ENCODE measurements at places on chromosomes 2 and 18. TPM values are rescaled to one million over a fixed set of nuclear protein-coding genes. Genes with fewer than 3 reads are reported as not detected.

LYG2 gene
- polyA plus RNA-seq = not detected

KLHL30 gene
- not detected for polyA plus RNA-seq

DSC2 gene
- not detected for polyA plus RNA-seq

AQP4 gene
- not detected for polyA plus RNA-seq

EGR4 gene
- not detected for polyA plus RNA-seq

FSHR gene
- not detected for polyA plus RNA-seq

DNA sequence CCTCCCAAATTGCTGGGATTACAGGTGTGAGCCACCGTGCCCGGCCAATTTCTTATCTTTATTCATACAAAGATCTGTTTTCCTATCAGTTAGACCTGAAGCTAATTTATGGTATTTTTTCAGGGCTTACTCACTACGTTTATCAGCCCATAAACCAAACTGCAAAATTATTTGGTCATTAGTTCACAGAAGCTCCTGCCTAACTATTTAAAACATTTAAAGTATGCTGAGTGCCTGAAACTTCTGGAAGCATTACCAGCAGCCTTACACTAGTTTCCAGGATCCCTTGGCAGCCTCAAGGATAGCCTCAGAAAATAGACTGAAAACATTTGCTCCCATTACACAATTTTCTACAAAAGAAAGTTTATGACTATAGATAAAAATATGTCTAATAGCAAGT is 68.8 kb downstream of the GALNT13 start:
- no peak for DNase-seq

DNA sequence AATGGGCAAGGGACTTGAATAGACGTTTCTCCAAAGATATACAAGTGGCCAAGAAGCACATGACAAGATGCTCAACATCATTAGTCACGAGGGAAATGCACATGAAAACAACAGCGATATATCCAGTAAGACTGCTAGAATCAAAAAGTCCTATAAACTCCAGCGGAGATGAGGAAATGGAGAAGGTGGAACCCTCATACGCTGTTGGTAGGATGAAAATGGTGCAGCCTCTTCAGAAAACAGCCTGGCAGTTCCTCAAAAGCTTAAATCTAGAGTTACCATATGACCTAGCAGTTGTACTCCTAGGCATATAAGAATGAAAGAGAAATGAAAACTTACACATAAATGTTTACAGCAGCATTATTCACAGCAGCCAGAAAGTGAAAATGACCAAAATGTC is 48.1 kb downstream of the HPCAL1 start:
- no peak for DNase-seq

DNA sequence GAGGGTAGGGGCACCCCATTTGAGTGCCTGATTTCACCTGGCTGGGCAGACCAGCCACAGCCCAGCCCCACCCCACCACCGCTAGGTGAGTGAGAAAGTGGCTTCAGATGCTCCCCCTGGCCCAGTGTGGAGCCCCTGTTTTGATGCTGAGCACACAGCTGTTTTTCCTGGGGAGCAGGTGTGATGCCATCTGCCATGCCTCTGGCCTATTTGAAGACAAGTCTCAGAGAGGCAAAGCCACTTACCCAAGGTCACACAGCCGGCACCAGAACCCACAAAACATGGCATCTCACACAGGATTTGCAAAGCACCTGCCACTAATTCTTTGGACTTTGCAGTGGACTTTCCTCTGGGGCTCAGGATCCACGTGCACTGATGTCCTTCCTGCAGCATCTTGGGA is 131.3 kb downstream of the INHBB start:
- no peak for DNase-seq

DNA sequence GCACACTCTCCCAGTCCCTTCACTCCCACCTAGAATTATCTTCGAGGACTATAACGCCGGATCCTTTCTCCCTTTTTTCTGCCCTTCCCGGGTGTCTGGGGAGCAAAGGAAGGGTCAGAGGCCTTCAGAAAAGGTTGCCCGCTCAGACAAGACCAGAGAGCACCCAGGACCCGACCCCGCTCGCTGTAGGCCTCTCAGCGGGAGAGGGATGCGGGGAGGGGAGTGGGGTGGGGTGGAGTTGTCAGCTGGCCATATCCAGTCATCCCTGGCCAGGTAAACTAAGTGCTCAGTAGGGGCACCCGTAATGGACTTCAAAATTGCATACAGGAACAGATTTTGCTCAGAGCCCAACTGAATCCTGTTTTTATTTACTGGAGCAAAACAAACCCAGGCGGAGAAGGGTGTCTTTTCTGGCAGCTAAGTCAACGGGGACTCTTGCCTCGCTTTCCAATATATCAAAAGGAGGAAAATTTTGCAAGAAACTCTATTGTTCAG is 65.0 kb downstream of the NOL4 start:
- DNase-seq = no peak

DNA sequence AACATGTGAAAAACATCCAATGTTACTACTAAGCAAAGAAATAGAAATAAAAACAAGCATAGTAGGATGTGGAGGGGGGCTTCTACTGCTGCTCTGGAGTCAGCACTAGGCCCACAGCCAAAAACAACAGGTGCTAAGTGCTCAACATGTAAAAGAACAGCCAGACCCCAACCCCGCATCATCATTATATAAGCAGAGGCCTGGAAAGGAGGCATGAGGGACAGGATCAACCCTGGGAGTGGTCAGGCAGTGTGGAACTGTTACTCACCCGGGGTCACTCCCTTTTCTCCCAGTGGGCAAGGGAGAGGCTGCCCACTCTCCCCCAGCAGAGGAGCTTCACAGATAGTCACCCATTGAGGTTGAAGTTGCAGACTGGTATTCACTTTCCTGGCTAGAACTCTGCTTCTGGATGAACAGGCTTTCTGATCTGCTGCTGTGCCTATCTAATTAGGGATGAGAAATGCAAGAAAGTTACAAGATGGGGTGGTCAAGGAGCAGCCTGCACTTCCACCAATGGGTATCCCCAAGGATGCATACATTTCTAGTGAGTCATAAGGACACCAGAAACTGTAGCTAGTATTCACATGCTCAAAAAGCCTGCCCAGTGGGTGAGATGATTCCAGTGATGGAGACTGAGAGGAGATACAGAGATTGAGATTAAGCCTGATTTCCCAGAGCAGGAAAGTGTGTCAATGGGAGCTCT is 480.1 kb upstream of the TCF4 start:
- peak; percentile 55 for DNase-seq

DNA sequence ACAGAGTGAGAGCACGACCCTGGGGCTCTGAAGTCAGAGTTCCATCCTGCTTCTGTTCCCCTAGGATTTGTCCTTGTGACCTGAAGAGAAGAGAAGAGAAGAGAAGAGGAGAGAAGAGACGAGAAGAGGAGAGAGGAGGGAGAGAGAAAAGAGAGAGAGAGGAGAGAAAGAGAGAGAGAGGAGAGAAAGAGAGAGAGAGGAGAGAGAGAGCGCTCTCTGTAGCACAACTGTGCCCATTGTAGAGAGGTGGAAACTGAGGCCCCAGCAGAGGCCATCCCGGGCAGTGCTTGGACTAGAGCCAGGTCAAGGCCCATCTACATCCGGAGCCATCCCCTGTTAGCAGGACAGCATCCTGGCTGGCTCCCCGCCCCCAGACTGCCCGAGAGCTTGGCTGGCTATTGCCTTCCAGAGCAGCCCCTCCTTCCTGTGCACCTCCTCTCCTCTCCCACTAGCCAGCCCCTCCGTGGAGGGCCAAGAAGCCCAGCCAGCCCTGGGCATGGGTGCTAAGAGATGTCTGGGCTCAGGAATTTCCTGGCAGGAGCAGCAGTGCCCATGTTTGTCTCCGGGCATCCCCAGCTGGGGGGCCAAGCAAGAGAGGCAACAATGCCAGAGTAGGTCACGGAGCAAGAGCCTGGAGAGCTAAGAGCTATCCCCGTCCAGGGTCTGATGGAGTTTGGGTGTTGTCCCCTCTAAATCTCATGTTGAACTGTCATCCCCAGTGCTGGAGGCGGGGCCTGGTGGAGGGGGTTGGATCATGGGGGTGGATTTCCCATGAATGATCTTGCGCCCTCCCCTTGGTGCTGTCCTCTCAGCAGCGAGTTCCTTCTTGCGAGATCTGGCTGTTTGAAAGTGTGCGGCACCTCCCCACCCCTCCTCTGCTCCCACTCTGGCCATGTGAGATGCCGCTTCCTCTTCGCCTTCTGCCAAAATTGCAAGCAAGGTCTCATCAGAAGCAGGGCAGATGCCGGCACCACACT is 18.2 kb upstream of the GPR55 start:
- DNase-seq = no peak

DNA sequence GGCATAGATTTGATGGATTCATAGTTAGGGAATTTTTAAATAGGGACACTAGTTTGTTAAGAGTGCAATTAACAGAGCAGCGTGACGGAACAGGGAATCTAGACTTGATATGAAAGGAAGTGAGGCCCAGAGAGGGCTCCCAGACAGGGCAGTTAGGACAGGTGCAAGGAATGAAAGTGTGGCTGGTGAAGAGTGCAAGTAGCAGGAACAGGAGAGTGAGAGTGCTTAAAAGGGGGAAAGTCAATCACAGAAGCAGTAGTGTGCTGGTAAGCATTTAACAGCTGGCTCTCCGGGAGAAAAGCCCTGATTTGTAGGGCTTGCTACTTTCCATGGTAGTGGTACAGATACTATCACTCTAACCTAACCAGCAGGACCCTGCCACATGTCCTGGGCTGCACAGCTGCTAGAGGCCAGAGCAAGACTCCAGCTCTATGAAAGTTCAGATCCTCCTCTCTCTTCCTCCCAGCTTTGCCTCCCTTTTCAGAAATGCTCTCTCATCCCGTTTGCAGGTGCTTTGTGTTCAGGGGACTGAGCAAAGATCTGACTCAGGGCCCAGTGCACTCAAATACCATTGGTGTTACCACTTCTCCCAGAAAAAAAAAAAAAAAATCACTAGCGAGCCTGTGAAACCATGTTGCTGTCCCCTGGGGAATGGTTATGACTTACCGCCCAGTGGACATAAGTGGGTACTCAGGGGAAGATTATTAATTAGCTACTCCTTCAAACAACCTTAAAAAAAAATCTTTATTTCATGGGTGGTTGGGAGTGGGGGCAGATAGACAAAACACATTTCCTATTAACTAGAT is 18.1 kb upstream of the GCFC2 start:
- DNase-seq = no peak

DNA sequence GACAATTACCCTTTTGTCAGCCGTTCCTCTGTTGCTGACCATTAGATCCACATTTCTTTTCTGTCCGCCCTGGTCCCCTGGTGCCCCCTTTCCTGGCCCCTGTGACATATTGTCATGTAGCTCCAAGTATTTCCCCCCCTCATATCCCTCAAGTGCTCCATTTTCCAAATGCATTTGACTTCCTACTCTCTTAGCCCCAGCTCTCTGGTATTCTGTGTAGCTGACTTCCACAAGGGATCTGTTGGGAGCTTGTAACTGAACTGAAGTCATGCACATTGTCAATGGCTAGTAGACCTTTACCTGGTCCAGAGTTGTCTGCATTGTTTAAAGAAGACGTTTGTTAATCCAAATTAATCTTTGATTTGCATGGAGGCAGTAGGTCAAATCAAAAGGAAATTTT is 34.8 kb downstream of the LIPG start:
- DNase-seq = no peak

- no peak for DNase-seq
Observed at GRCh38 chr2:237423891-237424290, 9.9 kb upstream of the COL6A3 start.

- no peak for DNase-seq
Observed at GRCh38 chr18:54848121-54848520, 19.8 kb downstream of the RAB27B start.

GRCh38 chr18:55845221-55845620 is 257.2 kb upstream of the TCF4 start:
- no peak for DNase-seq

- peak; percentile 18 for DNase-seq
Observed at GRCh38 chr2:12684471-12684936, 32.2 kb upstream of the TRIB2 start.

DNA sequence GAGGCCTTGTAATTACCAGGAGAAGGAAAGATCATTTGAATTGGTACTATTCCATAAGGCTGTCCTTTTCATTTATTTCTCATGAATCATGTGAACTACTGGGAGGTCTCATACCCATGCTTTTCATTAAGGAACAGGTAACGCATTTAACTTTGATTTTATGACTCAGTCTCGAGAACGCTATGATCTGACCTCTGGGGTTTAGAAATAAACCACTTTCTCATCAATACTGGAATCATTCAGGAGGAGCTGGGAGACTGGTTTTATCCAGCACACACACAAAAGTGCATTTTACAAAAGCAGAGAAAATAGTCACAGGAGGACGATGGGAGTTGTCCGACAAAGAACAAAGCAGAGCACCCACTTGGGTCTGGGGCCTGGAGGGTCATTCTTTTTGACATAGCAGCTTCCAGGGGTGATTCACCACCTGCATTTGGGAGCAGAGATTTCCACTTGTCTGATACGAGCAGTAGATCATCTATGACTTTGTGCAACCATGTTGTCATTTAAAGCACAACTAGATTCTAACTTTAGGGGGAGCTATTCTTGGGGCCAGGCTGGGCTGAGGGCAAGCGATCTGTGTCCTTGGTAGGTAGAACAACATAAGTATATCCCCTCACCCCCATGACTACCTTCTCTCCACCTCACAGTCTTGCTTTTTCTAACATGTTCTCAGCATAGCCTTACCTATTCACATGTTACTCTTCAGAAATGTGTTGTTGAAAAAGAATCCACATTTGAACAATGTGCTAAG is 95.9 kb upstream of the SCG2 start:
- no peak for DNase-seq

DNA sequence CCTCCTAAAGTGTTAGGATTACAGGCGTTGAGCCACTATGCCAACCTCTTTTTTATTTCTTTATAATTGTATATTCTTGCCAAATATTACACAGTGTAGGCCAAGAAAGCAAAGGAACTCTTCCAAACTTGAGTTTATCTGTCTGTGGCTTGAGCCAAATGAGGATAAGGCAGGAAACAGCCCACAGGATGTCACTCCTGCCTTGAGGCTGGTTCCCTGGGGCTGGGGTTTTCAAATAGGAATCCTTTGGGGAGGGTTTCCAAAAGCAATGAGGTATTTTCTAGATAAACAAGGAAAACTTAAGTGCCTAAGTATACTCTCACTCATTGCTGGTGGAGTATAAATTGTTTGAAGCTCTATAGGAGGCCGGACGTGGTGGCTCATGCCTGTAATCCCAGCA is 56.4 kb downstream of the ADCY3 start:
- DNase-seq = no peak

- no peak for DNase-seq
Observed at GRCh38 chr2:74375838-74376237, 4.3 kb downstream of the DCTN1 start.

Measured in AG04450 (cell line).